ENCODE measurements at places on chromosomes 4 and X.

- no peak for DNase-seq
Measured at GRCh38 chr4:8419222-8420041, 21.1 kb downstream of the ACOX3 start.

DNA sequence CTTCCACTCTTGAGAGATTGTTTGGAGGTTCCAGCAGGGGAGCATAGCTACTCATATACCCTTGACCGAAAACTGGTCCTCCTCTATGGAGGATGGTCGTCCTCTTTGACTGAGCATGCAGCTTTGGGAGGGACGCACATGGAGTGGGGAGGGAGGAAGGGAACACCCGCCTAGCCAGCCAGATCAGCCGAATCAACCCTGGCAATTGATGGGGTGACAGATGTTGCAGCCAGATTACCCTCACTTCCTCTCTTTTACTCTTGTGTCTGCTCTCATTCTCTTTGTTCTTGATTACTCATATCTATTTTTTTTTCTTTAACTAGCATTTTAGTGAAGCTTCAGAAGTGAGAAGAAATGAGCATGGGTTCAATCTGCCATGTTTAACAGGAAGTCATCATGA lies 19.6 kb downstream of the MGST2 start:
- DNase-seq, result no peak

DNA sequence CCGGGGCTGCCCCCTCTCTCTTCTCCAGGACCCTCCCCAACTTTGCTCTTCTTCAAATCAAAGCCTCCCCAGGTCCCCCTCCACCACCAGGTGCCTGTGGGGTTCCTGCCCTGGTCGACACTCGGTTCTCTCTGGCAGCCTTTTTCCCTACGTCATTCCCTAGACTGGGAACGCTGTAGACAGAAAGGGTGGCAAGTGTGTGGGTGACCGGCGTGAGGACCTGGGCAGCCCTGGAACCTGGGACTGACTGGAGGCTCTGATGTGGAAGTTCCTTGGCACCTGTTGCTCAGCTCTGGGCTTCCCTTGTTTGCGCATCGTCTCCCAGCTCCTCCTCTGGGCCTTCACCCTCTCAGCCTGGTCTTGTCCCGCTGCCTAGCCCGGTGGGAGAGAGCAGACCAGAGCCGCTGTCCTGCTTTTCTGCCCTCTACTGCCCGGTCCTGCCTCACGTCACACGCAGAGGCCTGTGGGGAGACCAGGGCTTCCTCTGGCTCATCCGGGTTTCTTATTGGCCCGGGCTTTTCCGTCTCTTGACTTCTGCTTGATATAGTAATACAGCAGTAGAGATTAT lies 1.3 kb downstream of the TACC3 start:
- DNase-seq, result peak; percentile 50

DNA sequence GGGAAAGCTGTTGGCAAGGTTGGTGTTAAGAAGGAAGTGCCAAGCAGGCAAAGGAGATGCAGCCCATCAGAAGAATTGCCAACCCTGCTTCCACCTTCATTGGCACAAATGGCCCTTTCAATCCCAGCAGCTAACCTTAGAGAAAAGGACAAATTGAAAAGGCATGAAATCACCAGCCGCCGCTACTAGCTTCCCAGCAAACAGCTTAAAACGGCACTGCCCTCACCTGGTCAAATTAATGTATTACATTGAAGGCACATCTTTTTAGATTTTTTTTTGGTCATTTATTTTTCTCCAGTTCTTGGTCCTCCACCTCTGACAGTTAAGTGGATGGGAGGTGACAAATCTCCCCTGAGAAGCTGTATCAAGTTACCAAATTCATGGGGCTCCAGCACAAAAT lies 51.0 kb upstream of the NHSL2 start:
- DNase-seq, result no peak

DNA sequence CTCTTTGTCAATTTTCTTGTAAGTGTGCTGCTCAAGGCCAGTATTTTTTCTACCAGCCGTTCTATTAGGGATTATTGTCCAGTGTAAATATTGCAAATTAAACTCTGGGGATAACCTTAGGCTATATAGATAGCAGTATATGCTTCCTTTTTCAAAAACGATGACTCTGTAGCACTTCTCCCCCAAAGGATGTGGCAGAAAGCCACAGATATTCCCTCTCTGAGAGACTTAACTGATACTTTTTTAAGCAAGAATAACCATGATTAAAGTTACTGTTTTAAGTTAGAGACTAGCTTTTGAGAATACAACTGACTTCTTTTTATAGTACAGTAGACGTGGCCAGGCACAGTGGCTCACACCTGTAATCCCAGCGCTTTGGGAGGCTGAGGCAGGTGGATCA lies 130.0 kb downstream of the FHIP1A start:
- DNase-seq, result no peak
